Mucosa of gallbladder (tissue), 1 donor: ENCODE measurements at places on chromosomes 12 and 14. TPM values are rescaled to one million over a fixed set of nuclear protein-coding genes. Genes with fewer than 3 reads are reported as not detected.

DNA sequence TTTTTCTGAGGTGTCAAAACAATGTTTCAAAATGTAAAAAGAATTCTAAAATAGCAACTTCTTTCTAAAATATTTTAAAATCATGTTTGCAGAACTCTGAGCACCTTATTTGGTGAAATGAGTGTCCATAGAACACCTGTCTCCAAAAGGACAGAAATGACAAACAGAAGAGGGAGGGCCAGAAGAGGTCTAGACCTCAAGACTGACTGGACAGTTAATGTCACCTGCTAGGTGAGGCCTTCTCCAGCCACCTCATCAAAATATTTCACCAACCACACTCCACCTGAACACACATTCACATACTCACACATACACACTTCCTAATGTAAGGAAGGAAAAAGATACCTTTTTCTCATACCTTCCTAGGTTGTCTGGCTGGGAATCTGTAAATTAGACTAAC lies 147.8 kb upstream of the PLEKHA5 start:
- DNase-seq, result no peak

The TAS2R7 gene
- total RNA-seq, result not detected

The TBX3 gene
- 12.0 TPM for total RNA-seq

The NGB gene
- not detected for total RNA-seq

The IL31 gene
- not detected for total RNA-seq

The MAP3K9 gene
- total RNA-seq, result 9.9 TPM

DNA sequence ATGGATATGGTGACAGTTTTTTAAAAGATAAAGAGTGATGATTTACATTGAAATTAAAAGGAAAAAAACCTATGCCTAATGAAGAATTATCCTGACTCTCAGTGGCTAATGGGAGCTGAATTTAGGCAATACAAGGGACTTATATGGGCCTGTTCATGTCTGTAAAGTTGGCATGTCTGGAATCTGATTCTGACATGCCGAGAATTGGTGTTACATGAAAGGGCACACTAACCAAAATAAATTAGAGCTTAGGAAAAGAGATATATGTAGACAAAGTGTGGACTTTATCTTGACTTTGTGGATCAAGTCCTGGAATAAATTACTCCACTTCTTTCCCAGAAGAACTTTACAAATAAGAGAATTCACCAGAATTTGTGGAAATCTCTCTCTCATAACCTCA lies 1.1 kb downstream of the TDG start:
- no peak for DNase-seq

The ASCL4 gene
- not detected for total RNA-seq

DNA sequence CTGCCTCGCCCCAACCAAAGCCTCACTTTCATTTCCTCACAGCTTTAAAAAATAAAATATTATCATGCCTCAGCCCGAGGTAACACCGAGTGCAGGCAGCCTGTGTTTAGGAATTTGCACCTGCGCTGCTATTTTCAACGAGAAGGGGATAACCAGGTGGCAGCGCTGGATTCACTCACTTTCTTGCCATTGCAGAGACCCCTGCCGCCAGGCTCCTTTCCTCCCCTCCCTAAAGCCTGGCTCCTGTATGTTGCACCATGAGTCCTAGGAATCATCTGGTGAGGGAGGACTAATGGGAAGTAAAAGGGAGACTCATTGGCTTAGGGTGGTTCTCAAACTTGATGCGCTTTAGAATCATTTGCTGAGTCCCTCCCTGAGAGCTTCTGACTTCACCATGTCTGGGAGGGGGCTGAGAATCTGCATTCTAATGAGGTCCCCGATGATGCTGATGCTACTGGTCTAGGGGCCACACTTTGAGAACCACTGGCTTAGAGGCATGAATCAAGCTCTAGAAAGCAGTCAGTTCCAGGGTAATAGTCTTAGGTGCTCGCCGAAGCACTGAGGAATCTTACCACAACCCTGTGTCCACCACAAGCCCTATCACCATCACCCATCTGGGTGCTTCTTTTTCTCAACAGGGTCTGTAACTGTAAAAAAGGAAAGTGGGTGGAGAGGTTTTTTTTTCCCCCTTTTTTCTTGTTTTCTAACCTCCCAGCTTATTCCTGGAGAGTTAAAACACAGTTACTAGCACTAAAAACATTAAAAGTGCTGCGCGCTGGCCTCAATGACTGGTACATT lies 83.8 kb downstream of the SLC38A1 start:
- no peak for DNase-seq

DNA sequence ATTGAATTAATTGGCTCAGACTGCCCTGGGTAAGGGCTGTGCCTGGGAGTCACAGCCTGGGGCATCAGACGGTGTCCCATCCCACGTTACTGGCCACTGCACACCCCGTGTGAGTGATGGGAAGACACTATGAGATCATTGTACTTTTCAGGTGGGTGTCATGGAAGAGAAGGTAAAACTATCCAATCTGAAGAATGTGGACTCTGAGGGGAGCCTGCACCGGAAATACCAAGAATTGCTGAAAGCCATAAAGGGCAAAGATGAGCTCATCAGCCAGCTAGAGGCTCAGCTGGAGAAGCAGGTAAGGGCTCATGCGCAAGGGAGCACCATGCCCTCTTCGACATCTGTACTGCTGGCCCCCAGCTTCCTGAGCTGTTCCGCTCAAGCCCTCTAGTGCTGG lies 24.0 kb downstream of the PLEKHH1 start:
- DNase-seq, result no peak

- DNase-seq, result no peak
Measured at GRCh38 chr12:66881386-66881785, 202.5 kb upstream of the GRIP1 start.

DNA sequence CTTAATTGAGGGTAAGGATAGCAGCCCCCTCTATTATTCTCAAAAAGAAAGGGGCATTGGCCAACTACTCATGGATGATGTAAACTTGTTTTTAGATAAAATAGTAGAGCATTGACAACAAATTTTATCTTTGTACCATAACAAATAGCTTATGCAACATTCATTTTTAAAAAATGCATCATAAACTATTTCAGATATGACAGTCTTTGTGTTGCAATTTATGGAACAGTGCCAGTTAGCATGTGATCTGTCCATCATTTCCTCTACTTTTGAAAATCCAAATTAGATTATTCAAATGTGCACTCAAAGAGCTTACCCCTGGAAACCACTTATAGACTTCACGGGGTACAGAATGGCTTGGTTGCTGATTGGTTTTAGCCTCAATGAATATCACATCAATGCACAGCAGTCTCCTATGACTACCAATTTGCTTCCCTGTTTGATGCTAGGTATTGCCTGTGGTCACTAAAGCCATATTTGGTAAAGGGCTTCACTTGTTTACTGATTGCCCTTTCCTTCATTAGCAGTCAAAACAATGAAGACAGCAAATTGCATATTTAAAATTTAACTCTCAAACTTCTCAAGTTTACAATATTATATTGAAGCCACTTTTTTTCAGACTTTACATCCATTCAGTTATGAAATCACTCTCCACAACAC lies 274.9 kb upstream of the MGAT4C start:
- DNase-seq, result no peak

GRCh38 chr14:92582706-92583452 lies 69.3 kb downstream of the RIN3 start:
- DNase-seq, result no peak

The LRP6 gene
- 36.3 TPM for total RNA-seq

DNA sequence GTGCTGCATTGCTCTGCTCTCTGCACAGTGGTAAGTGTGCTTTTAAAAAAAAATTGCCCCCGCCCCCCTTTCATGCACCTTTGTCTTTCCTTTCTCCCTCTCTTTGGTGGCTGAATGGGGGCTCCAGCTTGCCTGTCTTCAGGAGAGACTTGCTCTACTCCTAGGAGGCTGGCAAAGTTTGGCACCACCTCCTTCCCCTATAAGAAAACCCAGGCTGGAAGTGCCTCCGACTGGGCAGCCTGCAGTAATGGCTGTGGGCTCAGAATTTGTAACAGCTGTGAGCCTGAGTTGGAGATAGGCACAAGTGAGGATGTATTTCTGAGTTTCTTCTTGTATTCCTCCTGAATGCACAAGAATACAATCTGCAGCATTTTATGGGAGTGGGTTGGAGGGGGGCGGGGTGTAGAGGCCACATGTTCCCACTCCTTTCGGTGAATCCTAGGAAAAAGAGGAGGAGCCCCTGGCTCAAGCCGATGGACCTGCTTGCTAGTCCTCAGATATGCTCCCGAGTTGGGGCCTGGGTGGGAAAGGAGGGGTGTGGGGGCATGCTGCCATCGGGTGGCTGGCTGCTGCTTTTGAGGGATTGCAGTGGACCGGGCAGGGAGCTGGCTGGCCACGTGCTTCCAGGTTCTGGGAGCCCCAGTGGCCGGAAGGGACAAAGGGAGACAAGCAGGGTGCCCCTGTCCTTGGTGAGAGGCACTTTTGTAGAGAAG lies 124.3 kb downstream of the TSPAN9 start:
- DNase-seq, result no peak

The PGF gene
- 4.6 TPM for total RNA-seq

The HOXC10 gene
- total RNA-seq, result not detected

- DNase-seq, result no peak
Measured at GRCh38 chr12:43883311-43883710, 47.4 kb downstream of the TMEM117 start.

DNA sequence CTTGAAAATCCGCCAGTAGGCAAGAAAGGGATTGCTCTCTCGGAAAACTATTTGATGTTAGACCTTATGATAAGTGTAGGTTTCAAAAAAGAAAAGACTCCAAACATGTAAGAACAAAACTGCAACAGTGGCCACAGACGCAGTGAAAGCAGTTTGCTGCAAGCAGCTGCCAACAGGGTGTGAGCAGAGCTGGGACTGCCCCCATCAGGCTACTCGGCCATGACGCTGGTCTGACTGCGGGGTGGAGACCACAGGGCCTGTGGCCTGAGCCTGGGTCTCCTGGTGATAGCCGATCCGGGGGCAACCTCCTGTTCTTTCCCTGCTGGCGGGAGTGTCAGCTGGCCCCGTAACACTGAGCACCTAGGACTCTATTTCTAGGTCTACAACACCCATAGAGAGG lies 63.2 kb downstream of the AMN start:
- DNase-seq, result peak; percentile 26

- DNase-seq, result no peak
Measured at GRCh38 chr12:22250762-22251161, 83.7 kb downstream of the ST8SIA1 start.

DNA sequence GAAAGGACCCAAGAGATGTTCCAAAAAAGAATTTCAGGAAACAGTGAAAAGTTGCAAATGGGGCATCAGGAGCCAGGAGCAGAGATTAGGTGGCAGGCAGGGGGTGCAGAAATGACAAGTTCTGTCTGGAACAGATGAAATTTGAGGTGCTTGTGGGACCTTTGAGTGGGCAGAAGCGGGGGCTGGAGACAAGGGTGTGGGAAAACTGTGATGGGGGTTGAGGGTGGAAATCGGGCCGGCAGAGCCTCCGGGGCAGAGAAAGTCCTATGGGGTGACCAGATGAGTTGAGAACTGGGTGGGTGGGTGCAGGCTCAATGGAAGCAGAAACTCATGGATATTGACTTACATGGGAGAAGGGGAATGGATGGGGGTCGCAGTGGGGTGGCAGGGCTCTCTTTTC lies 1.6 kb upstream of the NR4A1 start:
- no peak for DNase-seq

The TAS2R50 gene
- 1.3 TPM for total RNA-seq

DNA sequence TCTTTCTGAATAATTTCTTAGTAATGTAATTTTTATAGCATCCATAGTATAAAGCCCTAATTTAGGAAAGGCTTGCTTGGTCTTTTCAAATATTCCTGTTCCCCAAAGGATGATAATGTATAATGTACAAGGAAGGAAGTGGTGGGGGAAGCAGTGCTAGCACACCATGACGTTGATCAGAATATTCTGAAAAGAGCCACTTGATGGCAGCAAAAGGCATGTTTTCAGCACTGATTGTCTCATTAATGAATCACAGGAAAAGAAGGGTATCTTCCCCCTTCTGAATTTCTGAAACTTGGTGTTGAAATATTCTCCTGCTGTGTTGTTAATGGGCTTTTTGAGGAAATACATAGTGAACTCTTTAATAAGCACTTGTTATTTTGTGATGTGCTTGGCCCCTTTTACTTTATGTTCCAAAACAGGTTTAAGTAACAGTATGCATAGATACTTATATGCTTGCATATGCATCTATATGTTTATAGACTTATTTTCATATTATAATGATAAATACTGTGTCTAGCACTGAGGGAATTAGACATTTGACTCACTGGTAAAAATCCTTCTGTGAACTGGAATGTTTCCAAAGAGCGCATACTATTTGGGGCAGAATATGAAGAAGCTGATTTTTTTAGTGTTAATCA lies 122.0 kb downstream of the TMEM117 start:
- DNase-seq, result peak; percentile 15

The CMA1 gene
- 0.29 TPM for total RNA-seq

GRCh38 chr14:40855343-40855742 lies 751.3 kb upstream of the LRFN5 start:
- DNase-seq, result no peak

DNA sequence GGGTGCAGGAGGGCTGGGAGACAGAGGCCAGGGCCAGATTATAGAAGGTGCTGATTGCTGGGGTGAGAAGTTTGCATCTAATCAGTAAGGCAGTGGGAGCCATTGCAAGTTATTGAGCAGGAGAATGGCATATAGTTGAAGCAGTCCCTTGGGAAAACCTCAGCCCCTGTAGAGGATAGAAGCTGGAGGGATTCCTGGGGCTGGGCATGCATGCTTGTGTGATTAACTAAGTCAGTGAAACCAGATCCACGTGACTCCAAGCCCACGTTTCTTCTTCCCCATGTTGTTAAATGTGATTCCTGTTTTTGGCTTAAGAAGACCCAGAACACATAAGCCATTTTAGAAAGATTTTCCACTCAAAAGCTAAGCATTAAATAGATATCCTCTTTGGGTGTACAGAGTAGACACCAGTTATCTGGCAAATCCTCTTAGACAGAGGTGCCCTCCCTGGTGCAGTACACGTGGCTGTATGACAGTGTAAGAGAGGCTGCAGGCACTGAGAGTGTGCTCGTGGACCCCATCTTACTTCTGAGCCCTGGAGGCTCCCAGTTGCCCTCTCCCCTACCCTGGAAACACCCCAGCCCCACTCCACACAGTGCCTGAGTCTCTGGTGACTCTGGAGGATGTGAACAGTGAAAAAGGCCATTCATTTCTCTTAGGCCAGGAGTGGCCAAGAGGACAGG lies 3.2 kb downstream of the C14orf132 start:
- no peak for DNase-seq

The NFYB gene
- 24.8 TPM for total RNA-seq

DNA sequence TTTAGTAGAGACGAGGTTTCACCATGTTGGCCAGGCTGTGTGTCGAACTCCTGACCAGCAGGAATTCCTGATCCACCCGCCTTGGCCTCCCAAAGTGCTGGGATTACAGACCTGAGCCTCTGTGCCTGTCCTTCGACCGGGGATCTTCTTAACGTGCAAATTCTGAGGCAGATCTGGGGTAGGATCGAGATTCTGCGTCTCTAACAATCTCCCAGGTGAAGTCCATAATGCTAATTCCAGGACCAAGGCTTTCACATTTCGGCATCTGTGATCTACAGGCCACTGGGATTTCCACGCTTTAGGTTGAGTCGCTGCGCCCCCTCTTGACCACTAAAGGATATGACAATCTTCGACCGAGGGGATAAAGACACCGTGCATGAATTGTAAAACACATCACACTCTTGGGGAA lies 24.8 kb downstream of the FOS start:
- DNase-seq, result peak; percentile 77
